ENCODE measurements at places on chromosomes 5 and 9.

- DNase-seq = no peak
These were observed 7.9 kb downstream of the PRUNE2 start for GRCh38 chr9:76897804-76898525.

GRCh38 chr5:142170254-142170953, 61.8 kb downstream of the NDFIP1 start:
- DNase-seq = no peak

DNA sequence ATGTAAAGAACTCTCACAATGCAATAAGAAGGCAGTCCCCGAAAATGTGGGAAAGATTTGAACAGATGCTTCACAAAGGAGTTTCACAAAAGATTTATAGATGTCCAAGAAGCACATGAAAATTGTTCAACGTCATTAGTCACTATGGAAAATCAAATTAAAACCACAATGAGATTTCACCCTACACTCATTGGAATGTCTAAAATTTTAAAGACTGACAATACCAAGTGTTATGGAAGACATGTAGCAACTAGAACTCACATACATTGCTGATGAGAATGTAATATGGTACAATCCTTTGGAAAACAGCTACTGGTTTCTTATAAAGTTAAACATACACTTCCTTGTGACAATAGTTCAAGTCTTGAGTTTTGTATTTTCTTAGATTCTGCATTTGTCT, 11.0 kb upstream of the RECK start:
- no peak for DNase-seq

- DNase-seq = no peak
These were observed 15.2 kb downstream of the STRBP start for GRCh38 chr9:123253204-123253603.

GRCh38 chr5:91135475-91136248, 247.5 kb downstream of the ARRDC3 start:
- no peak for DNase-seq

DNA sequence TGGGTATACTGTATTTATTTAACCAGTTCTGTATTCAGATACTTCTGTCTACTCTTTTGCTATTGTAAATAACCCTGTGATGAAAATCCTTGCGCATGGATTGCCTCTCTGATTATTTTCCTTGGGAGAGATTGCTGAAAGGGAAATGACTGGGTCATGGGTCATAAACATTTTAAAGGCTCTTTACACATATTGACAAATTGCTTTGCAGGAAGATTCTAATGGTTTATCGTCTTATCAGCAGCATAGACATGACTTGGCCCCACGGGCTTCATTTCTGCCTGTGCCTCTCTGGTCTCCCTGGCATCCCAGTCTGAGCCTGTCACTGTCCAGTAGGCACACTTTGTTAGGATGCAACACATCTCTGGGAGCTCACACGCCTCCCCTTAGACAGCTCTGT, 52.3 kb downstream of the RGS3 start:
- no peak for DNase-seq

DNA sequence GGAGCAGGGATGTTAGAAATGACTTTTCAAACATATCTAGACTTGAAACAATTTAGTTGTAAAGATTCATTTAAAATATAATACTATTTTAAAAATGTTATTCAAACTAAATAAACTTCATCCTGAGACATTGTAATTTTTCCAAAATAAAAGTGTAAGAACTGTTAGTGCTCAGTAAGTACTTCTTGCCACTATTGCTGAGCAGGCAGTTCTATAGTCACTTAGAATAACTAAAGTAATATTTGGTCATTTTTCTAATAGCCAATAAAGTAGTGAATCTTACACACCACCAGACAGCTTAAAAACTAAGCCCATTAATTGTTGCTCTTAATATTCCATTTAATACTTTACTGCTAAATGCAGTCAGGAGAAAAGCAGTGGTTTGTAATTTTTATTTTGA, 1120.0 kb upstream of the CDH10 start:
- DNase-seq = no peak

DNA sequence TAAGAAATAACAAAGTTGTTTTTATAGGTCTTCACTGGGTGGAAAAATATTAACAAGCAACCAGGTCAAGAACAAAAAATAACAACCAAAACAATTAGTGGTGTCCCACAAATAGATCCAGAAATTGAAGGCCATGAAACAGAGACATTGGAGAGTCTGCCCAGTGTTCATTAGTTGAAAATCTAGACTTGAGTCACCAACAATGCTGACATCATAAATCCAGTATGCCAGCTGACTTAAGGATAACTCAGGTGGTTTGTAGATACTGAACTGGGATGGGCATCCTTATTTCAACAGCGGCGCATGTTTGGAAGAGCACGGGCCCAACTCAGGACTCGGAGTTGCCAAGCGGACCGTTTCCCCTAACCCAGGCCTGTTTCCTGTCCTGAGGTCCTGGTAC, 80.7 kb upstream of the TNFAIP8 start:
- DNase-seq = no peak

- no peak for DNase-seq
These were observed 1133.2 kb upstream of the CDH18 start for GRCh38 chr5:21121213-21121612.

GRCh38 chr9:69120380-69121154, 53.5 kb upstream of the TJP2 start:
- DNase-seq = no peak

- DNase-seq = no peak
These were observed 53.1 kb downstream of the MAP1B start for GRCh38 chr5:72160329-72160728.

DNA sequence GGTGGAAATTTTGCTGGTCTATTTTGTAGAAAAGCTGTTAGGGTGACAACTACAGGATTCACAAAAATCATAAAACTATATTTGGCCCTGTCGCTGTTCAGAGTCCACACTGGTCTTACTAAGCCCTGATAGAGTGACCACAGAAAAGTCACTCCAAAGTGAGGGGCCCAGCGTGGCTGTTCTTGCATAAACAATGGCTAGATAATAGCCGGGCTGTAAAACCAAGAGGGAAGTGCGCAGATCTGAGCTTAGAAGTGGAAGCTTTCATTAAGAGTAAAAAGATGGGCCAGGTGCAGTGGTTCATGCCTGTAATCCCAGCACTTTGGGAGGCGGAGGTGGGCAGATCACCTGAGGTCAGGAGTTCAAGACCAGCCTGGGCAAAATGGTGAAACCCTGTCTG, 15.5 kb upstream of the CTSL start:
- DNase-seq = no peak

DNA sequence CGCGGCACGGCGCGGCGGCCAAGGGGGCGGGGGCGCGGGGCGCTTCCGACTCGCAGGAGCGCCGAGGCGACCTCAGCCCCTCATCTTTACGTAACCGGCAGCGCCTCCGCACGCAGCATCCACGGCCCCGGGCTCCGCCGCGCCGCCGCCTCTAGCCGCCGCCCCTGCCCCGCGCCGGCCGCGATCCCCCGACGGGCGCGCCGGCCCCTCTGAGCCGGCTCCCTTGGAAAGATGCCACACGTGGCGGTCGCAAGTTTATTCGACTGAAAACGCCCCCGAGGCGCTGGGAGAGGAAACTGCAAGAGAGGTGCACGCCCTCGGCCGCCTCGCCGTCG, 1.0 kb downstream of the KLF9 start:
- peak; percentile 56 for DNase-seq

DNA sequence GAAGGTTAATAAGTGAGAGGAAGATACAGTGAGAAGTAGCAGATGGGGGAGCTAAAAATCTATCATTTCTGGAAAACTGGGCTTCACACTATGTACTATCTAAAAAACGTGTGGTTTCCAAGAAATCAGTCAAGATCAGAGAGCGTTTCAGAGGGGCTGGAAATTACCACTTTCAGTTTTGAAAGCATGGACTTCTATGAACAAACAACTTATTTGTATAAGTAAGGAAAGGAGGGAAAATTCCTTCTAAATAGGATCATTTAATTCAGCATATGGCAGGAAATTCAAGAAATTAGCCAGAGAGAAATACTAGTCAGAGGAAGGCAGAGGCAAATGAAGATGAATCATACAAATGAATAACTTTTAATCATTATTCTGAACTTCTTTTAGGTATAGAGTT, 11.3 kb downstream of the TNC start:
- no peak for DNase-seq

- no peak for DNase-seq
These were observed 45.1 kb downstream of the KIAA1958 start for GRCh38 chr9:112531666-112532282.

- no peak for DNase-seq
These were observed 26.5 kb downstream of the SARDH start for GRCh38 chr9:133711428-133712220.

DNA sequence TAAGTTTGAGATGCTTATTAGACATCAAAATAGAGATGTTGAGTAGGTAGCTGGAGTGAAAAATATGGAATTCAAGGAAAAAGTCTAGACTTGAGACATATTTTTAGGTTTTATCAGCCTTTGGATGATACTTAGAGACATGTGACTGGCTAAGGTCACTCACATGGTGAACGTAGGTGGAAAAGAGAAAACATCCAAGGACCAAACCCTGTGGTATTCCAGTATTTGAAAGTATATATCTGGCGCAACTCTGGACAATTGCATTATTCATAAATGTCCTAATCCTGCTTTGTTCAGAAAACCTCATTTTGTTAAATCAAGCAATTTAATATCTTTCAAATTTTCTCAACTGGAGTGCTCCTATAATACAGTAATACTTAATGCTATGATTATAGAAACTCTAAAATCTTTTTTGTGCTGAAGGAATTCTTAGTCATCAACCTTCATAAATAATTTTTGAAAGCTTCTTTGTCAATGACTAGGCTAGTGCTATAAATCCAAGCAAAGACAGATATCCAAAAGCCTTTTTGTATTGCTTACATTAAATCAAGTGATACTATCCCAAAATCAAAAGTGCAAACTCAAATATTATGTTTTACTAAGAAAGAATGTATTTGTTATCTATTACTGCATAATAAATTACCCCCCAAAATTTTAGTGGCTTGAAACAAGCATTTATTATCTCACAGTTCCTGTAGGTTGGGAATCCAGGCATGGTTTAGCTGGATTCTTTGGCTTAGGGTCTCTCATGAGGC, 452.0 kb downstream of the ENC1 start:
- DNase-seq = no peak

- no peak for DNase-seq
These were observed 156.0 kb downstream of the SLC25A46 start for GRCh38 chr5:110894805-110895204.

GRCh38 chr5:61667525-61668218, 335.6 kb downstream of the ZSWIM6 start:
- no peak for DNase-seq

- no peak for DNase-seq
These were observed 6.1 kb upstream of the PLGRKT start for GRCh38 chr9:5443850-5444249.

GRCh38 chr9:93899609-93900435, 55.3 kb downstream of the BARX1 start:
- no peak for DNase-seq

- DNase-seq = no peak
These were observed 72.0 kb upstream of the ENTREP1 start for GRCh38 chr9:69253057-69253456.

Measured in stimulated activated CD4-positive, alpha-beta T cell treated with anti-CD3 and anti-CD28 coated beads, Interleukin-2, amount 100 ng/mL, for 4 hours (primary cell).